Fibroblast of mammary gland (primary cell): ENCODE measurements at places on chromosomes 11 and 22.

DNA sequence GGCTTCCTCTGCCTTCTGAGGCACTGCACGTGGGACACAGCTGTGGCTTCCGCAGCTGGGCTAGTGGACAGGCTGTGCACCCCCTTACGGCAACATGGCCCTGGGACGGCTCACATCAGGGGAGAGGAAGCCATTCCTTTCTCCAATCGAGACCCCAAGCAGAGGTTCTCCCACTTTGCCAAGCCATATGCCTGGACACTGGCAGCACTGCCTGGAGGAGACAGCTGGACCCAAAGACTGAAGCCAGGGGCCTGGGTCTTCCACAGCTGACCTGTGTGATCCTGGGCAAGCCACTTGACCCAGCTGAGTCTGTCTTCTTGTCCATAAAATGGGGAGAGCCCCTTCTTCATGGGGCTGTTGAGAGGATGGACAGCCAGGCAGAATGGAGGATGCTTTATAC lies 65.4 kb downstream of the SHISAL1 start:
- DNase-seq: no peak

DNA sequence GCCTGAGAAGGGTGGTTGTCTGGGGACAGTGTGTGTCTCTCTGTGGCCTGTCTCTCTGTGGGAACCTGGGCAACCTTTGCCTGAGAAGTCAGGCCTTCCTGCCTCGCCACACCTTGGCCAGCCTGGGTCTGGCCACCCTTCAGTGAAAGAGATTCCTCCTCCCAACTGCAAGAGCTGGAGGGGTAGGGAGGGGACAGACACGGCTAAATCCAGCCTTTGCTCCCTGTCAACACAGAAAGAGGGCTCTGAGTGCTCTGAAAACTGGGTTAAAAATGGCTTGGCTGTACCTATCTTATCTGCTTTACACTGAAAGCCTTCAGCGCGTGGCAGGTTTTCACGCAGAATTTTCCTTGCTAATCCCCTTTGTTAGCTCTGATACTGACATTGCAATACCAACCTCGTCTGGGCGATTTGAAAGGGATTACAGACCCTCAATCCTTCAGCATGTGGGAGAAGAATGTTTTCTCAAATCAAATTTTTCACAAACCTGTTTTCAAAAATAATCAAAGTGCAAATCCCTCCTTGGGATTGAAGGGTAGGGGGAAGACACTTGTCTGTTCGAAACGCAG lies 163.7 kb downstream of the DSCAML1 start:
- DNase-seq: no peak

- no peak for DNase-seq
These were observed 4.9 kb downstream of the NDUFC2 start for GRCh38 chr11:78074756-78075155.

GRCh38 chr11:64121663-64122410 lies 44.1 kb downstream of the MACROD1 start:
- peak; percentile 60 for DNase-seq

GRCh38 chr11:66100272-66101065 lies 30.4 kb downstream of the PACS1 start:
- peak; percentile 54 for DNase-seq

GRCh38 chr11:103744496-103745153 lies 291.8 kb upstream of the DDI1 start:
- no peak for DNase-seq

DNA sequence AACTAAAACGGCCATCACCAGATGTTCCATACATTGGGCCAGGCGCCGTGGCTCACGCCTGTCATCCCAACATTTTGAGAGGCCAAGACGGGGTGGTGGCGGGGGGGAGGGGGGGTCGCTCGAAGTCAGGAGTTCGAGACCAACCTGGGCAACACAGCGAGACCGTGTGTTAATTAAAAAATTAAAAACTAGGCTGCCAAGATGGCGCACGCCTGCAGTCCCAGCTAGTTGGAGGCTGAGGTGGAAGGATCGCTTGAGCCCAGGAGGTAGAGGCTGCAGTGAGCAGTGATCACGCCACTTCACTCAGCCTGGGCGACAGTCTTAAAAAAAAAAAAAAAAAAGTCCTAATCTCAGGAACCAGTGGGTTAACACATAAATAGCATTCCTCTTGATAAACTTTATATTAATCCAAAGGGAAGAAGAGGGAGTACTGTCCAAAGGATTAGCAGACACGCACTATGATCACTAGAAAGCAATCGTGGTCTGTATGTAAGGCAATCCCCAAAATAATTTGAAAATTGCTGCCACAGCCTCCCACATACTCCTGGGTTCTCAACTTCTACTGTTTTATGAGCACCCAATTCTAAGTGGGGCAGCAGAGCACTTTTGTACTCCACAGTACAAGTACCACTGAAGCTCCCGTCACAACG lies 604 bp downstream of the PUS3 start:
- DNase-seq: peak; percentile 6

DNA sequence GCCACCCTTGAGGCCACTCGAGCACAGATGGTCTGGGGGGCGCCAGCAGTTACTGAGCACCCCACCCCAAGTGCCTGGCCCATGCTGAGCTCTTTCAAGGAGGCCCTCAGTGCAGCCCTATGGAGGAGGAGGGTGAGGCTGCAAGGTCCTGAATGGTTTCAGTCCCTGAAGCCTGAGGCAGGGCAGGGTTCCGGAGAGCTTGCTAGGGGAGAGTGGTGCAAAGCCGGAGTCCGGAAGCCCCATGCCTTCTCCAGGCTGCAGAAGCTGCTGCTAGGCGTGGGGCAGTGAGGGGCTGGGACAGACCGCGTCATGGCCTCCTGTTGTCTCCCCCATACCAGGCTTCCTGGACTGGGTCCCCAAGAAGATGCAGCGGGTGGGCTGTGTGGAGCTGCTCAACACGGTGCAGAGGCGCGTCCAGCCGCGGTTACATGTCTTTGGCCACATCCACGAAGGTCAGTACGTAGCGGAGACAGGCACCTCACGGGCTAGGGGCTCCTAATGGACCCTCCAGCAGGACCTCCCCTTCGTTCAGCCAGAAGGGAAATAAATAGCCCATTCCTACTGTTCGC lies 90.6 kb downstream of the MPPED1 start:
- no peak for DNase-seq

GRCh38 chr11:35259529-35259928 lies 120.6 kb downstream of the CD44 start:
- DNase-seq: no peak

DNA sequence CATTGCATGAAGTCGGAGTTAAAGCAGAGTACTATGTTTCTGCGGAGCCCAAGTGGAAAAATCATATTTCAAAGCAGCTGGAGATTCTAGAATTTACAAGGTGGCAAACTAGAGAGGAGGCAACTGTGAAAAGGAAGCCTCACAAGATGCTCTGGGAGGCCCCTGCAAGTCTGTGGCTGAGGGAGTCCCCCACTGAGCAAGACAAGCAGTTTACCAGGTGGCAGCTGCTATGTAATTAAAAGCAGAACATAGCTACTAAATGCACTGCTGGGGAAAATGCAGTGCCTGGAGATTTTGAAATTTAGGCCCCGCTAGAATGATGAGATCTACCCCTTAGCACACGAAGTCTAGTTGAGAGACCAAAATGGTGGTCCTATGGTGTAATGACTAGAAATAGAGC lies 728.0 kb downstream of the OPCML start:
- DNase-seq: no peak

DNA sequence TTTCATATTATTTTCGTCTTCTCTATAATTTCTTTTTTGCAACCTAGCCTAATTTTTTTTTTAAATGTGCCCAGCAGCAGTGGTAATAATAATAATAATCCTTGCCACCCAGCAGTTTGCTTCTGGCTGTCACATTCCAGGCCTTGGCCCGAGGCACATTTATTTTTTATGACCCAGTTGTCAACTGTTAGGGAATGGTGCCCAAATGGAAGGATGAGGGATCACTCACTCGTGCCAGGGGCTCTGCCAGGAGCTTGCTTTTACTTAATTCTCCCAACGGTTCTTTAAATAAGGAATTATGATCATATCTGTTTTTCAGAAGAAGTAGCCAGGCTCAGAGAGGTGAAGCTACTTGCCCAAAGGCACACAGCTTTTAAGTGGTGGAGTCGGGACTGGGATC lies 49.6 kb downstream of the MYO18B start:
- DNase-seq: no peak

DNA sequence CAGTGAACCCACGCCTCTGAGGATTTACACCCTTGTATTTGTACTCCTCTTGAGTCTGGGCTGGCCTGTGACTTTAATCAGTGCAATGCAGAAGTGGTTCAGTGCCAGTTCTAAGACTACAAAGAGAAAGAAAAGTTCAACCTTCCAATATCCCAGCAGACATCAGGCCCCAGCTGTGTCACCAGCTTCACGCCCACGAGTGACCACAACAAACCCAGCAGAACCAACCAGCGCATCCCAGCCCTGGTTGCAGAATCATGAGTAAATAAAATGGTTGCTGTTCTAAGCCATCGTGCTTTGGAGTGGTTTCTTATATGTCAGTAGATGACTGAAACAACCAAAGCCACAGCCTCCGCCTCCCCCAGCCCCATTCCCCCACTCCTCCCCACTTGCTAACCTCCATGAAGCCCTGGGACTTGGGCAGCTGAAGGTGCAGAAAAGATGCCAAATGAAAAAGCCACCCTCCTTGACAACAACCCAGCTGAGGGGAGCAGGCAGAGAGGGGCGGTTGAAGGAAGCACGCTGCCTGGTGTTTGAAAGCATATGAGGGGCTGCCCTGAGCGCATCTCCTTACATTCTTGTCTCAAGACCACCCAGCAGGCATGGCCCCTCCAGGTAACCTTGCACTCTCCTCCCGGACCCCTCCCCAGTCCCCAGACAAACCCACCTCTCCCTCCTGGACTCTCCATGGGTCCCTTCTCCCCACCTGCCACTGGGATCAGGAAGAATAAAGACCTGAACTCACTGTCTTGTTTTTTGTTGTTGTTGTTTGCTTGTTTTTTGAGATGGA lies 20.9 kb downstream of the TSKU start:
- DNase-seq: peak; percentile 80

GRCh38 chr11:122799406-122800105 lies 38.7 kb upstream of the CRTAM start:
- DNase-seq: no peak

- DNase-seq: no peak
These were observed 205.1 kb downstream of the NXPE2 start for GRCh38 chr11:114883472-114883871.

DNA sequence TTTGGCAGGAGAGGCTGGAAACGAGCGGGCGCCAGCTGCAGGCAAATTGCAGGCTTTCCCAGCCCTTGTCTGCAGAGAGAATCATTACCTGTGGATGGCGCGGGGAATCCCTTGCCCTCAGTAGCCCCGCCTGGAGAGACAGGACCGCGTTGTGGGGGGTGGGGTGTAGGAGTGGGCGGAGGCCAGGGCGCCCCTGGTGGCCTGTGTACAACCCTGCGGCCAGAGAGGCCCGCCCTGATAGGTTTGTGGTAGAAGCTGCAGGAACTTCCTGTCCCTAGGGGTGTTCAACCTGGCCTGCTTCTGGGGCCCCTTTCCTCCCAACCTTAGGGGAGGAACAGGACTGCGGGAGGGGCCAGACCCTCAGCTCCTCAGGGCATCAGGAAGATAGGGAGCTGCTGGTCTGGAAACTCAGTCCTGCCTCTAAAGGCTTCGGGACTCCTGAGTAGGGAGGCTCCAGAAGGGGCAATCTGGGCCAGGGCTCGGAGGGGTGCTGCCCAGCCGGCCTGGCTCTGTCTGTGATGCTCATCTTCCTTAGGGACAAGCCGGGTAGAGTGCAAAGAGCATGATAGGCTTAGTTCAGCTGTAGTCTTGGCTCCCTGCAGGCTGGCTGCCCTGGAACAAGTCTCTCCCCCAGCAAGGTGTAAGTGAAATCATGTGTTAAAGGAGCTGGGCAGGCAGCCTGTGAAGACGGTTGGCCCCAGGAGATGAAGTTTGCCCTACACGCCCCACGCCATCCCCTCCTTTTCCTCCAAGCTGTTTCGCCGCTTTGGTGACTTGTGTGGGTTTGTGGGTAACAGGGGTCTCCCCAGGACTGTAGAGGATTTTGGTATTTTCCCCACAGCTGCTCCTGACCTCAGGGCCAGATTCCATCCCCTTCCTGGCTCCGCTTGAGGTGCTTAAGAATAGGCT lies 24.1 kb upstream of the SUSD2 start:
- DNase-seq: peak; percentile 72

DNA sequence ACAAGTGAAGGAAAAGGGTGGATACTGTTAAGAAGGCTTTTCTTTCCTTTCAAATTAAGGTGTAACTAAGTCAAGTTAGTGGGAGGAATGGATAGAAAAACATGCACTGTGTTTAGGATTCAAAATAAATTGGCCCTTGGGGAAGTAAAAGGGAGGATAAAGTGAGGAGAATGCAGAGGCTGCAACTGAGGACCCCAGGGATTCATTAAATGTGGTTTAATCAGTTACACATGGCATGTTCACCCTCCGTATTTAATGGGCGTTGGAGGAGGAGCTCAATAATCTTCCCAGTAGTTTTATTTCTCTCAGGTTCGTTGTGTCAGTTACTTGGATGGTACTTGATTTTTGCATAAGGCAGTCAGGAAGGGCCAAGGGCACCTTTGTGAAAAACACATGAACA lies 966.3 kb downstream of the JRKL start:
- no peak for DNase-seq

- DNase-seq: no peak
These were observed 758.3 kb downstream of the NELL1 start for GRCh38 chr11:21427726-21428125.

DNA sequence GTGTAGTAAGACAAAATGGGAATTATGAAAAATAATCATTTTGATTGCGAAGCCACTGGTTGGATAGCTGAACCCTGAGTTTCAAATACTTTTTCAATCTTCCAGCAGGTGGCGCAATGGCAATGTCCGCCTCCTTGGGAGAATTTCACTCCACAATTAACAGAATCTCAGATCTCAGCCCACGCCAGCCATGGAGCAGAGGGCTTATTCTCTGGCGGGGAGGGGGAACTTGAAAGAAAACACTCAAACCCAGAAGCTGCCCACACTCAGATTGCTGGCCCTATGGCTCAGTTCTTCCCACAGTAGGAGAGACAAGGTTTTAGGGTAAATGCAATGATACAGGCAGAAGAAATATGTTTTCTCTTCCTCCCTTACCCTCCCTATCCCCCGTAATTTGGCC lies 38.7 kb upstream of the RCN1 start:
- DNase-seq: peak; percentile 64

GRCh38 chr11:92897487-92897886 lies 72.0 kb upstream of the MTNR1B start:
- no peak for DNase-seq

- peak; percentile 13 for DNase-seq
These were observed 819 bp upstream of the KCNQ1OT1 start for GRCh38 chr11:2700415-2701211.

DNA sequence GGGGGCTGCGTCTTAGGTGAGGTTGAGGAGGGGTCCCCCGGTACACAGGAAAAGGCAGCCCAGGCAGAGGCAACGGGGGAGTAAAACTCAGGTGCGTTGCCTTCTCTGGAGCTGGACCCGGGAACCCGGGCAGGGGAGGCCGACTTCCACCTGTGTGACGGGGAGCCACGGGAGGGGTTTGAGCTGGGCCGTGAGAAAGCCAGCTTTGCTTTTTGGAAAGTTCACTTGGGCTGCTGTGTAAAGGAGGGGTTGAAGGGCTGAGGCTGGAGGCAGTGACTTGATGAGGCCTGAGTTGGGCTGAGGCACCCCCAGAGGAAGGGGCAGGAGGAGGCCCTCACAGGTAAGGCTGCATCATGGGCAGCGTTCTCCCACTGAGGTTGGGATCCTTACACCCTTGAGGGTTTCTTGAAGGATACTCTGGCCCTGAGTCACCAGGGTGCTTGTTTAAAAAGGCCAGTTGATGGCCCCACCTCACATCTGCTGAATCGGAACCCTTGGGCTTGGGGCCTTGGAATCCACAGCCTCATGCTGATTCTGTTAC lies 47.2 kb downstream of the CHRDL2 start:
- peak; percentile 48 for DNase-seq
